Right atrium auricular region (tissue), 2 donors: ENCODE measurements at places on chromosomes 4 and X. TPM values are rescaled to one million over a fixed set of nuclear protein-coding genes. Genes with fewer than 3 reads are reported as not detected.

The HPGD gene
- total RNA-seq: 3.1 TPM

The PAGE2B gene
- not detected for total RNA-seq

The STS gene
- total RNA-seq: 6.2 TPM

The MORF4L2 gene
- 198 TPM for total RNA-seq

The SMPX gene
- 403 TPM for total RNA-seq

GRCh38 chr4:77155631-77156452 lies 1.2 kb upstream of the CCNG2 start:
- peaks cover 13% of the 10 kb centered on the region for H3K4me1 ChIP-seq
- peak overlapping the region; percentile 69 for H3K4me3 ChIP-seq
- H3K27ac ChIP-seq: peak overlapping the region; percentile 35

DNA sequence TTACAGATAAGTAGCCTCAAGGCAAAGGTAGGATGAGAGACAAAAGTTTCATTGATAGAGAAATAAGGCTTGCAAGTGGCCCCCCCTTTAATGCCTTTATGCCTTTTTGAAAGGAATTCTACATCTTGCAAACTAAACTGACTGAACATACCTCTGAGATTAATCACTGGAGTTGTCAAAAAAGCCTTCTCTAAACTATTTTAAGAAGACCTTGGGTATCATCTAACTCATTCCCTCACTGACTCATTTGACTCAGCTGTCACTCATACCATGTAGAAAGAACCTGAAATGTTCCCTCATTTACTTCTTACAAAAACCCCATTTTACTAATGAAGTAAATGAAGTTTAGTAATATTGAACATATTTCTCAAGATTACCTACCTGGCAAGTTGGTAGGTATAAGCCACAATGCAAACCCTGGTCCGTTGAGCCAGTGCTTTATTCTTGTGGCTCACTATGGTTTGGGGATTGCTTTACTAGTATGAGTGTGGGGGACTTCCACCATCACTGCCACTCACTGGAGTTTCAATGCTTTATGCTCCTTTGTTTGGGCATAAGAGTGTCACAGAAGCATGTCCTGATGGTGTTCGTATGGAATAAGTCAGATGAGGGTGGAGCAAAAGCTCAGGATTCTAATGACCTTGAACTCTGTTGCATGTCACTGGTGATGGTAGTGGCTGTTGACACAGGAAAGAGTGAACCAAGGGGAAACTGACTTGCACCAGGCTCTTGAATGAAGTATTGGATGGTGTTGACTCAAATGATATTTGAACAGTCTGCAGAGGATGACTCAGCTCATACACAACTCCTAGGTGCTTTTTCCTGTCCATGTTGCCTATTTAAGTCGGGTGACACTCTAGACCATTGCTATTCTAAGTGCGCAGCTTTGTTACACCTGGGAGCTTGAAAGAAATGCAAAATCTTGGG lies 305.5 kb upstream of the EMCN start:
- no peak overlapping the region for H3K4me3 ChIP-seq
- no peaks in the 10 kb centered on the region for H3K36me3 ChIP-seq
- no peaks in the 10 kb centered on the region for H3K27me3 ChIP-seq
- no peak for DNase-seq
- H3K4me1 ChIP-seq: no peaks in the 10 kb centered on the region

DNA sequence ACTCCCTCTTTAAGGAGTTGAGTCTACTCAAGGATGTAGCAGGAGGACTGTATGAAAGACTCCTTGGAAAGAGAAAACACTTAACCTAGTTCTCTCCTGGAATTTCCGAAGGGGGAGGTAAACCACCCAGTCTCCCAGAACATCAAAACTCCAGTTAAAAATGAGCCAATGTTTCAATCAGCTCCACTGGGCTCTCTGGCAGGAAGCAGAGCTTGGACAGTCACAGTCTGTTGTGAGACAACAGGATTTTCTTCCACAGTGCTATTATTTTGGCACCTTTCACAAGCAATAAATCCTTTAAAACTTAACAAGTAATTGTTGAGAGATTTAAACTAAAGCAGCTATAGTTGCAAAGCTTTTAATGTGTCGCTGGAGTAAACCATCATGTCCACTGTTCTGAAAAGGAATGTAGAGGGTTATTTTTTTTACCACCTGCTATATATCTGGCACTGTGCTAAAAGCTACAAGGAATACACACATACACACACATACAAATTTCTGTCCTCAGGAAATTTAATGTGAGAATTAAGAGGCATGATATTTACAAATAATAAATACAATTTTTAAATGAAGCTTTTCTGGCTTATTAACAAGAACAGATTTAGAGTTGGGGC lies 229.2 kb upstream of the INTU start:
- H3K27ac ChIP-seq: no peak overlapping the region
- H3K36me3 ChIP-seq: no peaks in the 10 kb centered on the region
- no peak overlapping the region for H3K4me3 ChIP-seq
- H3K4me1 ChIP-seq: no peaks in the 10 kb centered on the region
- no peaks in the 10 kb centered on the region for H3K27me3 ChIP-seq
